ENCODE measurements at places on chromosomes 13 and 19.
A peak's percentile ranks its signal among the peaks of the same experiment; 100 is the strongest.

- no peak for DNase-seq
These were observed 191.1 kb downstream of the RGCC start for GRCh38 chr13:41648314-41648935.

GRCh38 chr19:3398900-3399278, 32.5 kb downstream of the NFIC start:
- no peak for DNase-seq

DNA sequence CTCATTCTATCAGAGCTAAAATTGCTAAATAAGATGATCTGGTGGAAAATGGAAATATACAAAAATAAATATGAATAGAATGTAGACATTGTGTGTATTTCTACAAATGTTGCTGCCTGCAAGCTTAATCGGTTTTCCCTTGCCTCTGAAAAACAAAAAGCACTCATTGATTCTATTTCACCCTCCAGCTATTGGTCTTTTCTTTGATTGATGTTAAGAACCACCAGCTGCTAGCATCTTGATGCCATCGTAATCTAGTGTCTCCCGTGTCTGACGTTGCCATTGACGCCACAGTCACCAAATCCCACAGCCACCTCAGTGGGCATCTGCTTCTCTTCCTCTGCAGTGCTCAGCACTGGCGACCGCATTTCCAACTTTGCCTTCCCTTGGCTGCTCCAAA, 461.8 kb downstream of the MYO16 start:
- DNase-seq, result no peak

DNA sequence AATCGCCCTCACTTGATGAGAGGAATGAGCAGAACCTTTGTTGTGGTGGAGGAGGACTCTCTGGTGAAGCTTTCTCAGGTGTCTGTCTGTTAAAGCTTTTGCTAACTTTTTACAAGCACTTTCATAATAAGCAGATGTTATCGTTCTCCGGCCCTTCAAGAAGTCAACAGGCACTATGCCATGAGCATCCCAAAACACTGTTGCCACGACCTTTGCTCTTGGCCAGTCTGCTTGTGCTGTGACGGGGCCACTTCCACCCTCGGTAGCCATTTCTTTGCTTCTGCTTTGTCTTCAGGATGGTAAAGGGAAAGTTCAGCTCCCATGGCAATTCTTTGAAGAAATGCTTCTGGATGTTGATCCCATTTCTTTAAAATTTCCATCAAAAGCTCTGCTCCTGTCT, 93.5 kb upstream of the ANKRD10 start:
- no peak for DNase-seq

- DNase-seq, result no peak
These were observed 169.1 kb downstream of the KCTD12 start for GRCh38 chr13:76717092-76717491.

GRCh38 chr13:34172048-34172447, 354.1 kb downstream of the RFC3 start:
- no peak for DNase-seq

DNA sequence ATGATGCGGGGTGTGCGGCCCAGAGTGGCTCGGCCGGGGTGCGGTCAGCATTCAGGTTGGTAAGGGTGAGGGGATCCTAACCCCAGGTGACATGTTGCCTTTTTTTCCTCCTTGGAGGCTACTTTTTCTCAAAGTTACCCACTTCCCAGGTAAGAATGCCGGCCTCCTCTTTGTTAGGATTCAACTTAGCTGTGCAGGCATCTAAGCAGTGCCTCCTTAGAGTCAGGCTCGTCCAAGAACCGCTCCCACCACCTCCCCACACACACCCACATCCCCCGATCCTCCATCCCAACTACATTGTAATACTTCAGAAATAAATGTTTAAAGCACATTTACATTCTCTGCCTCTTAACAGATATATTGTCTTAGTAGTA, 733 bp upstream of the ENOX1 start:
- DNase-seq, result no peak

DNA sequence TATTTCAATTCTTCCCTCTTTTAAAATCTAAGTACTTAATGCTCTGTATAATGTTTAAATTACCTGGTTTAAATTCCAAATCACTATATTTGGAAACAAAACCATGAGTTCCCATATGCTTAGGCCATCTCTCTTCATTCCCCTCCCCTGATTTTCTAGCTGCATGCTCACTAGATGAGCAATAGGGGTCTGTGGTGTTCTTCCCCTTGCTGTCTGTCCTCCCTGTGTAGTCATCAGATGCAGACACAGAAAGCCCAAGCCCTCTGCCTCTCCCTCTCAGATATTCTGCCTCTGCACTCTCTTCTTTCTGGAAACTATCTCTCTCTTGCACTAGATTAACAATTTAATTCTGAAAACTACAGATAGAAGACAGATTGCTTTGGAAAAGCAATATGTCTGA, 1730.2 kb downstream of the OLFM4 start:
- DNase-seq, result no peak

- DNase-seq, result no peak
These were observed 13.8 kb upstream of the RPS15 start for GRCh38 chr19:1424192-1424955.

GRCh38 chr13:32669030-32669646, 82.9 kb downstream of the PDS5B start:
- no peak for DNase-seq

DNA sequence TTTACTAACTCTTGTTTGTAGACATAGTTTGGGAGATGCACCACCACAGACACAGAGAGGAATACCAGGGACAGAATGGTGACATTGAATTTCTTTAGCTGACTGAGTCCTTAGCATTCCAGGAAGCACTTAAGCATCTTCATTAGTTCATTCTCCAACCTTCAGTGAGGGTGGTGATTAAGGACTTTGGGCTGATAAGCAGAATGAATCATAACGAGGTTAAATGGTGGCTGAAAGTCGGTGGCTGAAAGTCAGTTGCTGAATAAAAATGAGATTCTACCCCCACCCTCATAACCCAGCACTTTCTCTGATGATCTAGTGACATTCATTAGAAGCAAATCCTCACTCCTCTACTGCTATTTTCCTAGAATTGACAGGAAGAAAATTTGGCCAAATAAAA, 10.6 kb downstream of the PCDH8 start:
- DNase-seq, result no peak

DNA sequence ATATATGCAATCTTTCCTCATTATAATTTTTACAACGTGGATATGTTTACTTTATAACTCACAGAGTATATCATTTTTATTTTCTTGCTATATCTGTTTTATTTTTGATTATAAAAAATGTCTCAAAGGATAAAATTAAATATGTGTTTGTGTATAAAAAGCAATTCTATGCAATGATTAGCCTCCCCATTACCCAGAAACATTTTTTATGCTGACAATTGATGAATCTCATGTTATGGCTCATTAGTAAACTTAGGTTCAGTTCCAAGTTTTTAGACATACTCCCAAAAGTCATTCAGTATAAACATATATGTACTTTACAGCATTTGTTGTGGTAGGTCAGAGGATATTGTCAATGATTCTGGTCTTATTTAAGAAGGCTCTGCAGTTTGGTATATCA, 540.1 kb upstream of the SPRY2 start:
- DNase-seq, result no peak

DNA sequence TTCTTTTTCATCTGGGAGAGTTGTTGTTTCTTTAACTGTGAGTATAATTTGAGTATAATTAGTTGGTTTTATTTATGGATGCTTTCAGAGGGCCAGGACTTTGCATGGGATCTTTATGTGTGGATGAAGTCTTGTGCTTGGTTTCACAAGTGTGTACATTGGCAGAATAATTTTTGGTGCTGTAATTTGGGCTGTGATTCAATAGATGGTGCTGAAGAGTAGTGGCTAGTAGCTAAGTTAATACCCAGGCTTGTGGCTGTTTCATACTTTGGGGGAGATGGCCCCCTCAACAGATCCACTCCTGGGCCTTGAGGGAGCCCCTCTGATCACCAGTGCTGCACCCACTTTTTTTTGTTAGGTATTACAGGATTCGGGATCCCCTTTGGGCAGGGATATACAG, 1142.4 kb downstream of the SLITRK1 start:
- DNase-seq, result no peak

GRCh38 chr13:109819874-109820273, 33.5 kb upstream of the IRS2 start:
- DNase-seq, result no peak

DNA sequence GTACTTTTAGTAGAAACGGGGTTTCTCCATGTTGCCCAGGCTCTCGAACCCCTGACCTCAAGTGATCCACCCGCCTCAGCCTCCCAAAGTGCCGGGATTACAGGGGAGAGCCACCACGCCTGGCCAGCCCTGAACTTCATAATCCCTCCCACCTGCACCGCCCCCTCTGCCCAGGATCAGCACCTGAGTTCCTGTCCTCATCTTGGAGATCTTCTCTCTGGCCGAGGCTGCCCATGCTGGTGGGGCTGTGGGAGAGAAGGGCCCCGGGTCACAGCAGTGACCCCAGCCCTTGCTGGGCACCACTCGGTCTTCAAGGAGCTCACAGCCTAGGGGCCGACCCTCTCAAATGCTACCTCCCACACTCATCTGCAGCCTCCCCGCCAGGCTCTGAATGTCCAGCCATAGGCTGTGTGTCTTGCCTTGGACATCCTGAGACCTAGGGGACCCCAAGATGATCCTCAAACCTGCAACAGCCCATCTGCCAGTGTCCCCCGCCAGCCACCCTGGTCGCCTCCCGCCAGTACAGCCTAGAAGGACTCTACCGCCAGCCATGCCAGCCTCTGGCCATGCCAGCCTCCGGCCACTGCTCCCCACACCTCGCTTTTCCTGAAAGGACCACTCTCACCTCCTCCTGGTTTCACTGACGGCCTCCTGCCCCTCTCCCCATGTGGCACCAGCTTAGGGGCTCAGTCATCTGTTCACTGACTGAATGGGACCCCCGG, 1.5 kb downstream of the ATP8B3 start:
- DNase-seq, result no peak

DNA sequence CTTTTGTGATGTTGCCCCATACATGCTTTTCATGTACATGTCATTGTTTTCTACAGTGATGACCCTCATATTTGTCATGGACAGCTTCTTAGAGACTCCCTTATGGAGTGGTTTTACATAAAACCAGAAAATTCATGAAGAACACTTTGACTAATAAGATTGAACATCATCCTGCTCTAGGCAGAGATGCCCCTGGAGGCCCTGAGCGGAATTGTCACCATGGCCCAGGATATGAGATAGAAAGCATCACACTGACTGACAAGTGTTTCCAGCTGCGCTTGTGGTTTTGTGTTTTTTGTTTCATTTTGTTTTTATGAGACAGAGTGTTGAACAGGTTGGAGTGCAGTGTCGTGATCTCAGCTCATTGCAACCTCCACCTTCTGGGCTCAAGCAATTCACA, 22.2 kb downstream of the ZNF701 start:
- no peak for DNase-seq

- DNase-seq, result no peak
These were observed 1541.8 kb downstream of the EFNB2 start for GRCh38 chr13:104993708-104994107.

GRCh38 chr13:110265682-110266430, 41.1 kb downstream of the COL4A1 start:
- DNase-seq, result no peak

DNA sequence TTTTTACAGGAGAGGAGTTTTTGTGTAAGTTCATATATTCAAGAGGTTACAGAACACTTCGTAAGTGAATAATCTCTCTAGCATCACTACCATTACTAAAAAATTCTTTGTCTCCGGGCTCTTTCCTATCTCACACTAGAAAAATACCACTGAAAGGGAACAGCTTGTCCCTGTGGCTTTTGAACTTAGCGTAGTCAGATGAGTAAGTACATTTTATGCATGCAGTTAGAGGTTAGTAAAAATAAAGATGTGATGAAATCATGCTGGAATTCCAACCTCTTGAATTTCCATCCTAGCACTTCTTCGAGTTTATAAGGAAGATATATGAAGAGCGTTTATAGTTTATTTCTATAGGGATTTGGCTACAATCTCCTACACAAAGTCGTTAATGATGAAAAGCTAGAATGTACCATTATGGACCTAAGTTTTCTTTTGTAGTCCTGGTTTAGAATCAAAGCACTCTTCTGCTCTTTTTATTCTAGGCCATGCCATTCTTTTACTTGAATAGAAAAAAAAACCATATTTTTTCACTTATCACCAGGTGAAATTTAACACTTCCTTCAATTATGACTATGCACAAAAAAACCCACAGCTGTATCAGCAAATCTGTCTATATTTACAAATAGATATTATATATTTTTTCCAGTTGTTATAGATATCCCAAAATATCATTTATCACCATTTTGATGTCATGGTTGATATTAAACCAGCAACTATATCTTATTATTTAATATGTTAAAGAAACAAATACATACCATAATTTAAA, 139.9 kb upstream of the PCDH9 start:
- DNase-seq, result no peak

DNA sequence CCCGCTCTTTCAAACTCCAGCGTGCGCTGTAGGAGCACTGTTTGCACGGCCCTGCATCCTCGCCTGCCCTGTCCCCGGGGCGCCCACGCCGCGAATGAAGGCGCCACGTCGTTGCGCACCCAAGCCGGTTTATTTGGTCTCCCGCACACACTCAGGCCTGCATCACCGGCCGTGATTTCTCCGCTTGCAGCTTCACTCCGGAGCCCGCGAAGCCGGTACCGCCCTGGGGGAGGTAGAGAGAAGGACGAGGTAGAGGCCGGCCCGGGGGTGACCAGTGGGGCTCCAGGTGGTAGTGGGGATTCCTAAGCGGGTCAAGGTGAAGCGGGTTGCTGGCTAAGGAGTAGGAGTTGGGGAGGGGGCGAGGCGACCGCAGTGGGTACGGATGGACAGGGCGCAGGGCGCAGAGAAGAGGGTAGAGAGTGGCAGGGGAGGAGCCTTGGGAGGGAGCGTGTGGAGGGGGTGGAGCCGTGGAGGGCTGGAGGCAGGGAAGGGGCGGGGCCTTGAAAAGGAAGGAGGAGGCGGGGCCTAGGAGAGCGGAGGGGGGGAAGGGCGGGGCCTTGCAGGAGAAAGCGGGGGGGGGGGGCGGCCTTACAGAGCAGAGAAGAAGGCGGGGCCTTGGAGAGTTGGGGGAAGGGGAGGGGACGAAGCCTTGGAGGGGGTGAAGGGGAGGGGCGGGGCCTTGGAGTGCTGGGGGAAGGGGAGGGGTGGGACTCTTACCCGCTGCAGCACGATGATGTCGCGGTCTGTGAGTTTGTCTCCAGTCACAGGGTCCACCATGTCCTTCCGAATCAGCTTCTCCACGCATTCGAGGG, 24.6 kb downstream of the NOSIP start:
- DNase-seq, result peak; percentile 61

DNA sequence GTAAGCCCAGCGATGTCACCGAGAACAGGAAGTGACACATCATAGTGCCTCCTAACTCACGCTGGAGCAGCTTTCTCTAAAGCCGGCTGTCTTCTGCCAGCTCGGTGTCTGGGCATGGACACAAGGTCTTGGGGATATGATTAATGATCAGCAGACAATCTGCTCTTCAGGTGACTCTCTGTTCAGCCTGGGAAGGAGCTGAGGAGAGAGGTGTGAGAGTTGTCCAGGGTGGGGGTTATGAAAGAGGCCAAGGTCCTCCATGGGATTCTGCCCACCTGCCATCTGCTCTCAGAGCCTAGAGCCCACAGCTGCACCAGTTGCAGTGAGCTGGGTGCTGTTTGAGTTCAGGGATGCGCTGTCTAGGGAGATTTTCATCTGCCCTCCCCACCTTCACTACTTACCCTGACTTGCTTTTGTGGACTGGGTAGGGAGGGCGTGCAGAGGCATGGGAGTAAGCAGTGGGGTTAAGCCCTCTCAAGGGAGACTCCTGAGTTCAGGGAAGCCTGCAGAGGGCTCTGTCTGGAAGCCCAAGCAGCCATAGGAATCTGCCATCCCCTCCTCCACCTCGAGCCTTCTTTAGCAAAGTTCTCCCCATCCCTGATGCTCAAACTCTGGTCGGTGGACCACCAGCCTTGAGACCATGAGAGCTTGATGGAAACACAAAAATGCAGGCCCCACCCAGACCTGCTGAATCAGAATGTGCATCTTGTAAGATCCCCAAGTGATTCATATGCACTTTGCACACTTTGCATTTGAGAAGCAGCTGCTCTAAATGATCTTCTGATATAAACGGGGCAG, 539.7 kb downstream of the RFC3 start:
- DNase-seq, result no peak

Data from stimulated activated CD8-positive, alpha-beta memory T cell treated with anti-CD3 and anti-CD28 coated beads, Interleukin-15, amount 100 ng/mL, for 4 hours (primary cell).